NCI-H2029 (cell line): ENCODE measurements at places on chromosomes 6 and 20.
A peak's percentile ranks its signal among the peaks of the same experiment; 100 is the strongest.

DNA sequence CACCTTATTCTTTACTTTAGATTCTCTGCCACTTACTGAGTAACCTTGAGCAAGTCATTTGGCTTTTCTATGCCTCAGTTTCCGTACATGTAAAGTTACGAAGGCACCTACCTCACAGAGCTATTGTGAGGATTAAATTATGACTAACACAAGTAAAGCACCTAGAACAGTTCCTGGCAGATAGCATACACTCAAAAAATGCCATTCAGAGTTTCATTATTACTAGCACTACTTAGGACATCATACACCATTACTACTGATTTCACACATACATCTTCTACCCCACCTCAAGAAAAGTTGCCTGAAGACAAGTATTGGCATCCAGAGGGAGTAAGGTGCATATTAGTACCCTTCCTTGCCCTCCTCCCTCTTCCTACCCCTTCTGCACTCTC lies 107.8 kb downstream of the OGFRL1 start:
- DNase-seq = no peak

- DNase-seq = no peak
These were observed 297.5 kb downstream of the CLIC5 start for GRCh38 chr6:45718131-45718530.

GRCh38 chr20:31764641-31765305 lies 25.7 kb downstream of the TPX2 start:
- no peak for DNase-seq

DNA sequence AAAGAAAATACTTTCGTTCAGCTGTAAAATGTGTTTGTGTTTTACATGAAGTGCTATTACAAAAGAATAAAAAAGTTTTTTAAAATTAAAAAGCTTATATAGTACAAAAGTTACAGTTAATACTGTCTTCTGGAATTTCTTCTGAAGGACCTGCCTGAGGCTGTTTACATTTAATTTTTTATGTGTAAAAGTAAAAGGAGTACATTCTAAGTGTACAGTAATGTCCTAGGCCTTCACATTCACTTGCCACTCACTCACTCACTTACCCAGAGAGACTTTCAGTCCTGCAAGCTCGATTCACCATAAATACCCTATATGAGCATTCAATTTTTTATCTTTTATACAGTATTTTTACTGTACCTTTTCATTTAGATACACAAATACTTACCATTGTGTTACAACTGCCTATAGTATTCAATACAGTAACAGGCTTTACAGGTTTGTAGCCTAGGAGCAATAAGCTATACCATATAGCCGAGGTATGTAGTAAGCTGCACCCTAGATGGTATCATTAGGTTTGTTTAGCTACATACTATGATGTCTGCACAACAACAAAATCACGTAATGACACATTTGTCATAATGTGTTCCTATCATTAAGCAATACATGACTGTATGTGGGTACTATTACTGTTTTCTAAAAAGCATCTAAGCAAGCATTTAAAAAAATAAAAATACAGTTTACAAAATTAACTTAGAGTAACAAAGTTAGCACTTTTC lies 33.0 kb downstream of the RNF146 start:
- DNase-seq = no peak

DNA sequence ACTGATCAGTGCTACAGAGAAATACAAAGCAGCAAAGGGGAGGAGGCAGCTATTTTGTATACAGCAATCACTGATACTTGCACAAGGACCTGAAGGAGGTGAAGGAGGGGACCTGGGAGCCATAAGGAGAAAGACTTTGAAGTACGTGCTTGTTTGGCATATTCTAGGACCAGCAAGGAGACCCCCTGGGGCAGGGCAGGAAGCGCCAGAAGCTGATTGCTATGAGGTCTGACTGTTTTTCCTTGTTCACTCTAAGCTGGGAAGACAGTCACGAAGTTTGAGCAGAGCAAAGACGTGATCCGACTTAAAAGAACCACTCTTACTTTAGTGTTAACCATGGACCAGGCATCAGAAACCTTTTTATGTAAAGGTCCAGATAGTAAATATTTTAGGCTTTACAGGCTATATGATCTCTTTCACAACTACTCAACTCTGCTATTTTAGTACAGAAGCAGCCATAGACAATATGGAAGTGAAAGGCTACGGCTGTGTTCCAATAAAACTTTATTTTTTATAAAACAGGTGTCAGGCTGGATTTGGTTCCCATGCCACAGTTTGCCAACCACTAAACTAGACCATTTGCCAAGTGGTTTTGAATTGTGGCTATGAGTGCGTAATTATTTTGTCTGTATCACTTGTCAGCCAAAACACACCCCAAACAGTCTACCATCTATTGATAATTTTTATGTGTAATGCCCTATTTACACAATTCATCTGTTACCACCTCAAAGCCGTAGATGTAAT lies 217.9 kb downstream of the PRL start:
- no peak for DNase-seq

DNA sequence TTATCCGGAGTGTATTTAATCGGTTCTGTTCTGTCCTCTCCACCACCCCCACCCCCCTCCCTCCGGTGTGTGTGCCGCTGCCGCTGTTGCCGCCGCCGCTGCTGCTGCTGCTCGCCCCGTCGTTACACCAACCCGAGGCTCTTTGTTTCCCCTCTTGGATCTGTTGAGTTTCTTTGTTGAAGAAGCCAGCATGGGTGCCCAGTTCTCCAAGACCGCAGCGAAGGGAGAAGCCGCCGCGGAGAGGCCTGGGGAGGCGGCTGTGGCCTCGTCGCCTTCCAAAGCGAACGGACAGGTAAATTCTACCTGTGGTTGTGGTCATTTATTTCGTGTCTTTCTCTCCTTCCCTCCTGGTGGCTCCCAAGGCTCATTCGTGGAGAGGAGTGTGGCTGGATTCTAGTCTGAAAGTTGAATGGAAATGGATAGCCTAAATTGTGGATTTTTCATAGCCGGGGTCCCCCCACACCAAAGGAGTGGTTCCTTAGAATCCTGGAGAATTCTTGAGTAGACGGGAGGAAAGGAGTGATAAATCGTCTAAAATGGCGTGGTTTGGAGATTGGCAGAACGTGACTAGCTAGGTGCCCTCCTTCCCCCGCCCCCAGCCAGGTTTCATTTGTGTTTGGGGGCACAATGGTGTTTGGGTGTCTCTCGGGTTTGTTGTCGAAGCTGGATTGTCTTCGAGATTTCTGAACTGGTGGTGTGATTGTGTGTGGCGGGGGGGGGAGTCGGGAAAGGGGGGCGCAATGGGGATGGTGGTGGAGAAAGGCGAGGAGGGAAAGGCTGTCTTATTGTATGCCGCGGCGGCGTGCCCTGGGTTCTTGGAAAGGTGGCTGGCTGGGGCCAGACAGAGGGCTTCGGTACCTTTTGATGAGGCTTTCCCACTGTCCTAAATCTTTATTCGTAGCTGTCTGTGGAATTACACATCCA lies 673 bp downstream of the MARCKS start:
- DNase-seq = peak; percentile 75

GRCh38 chr6:47337519-47337918 lies 27.8 kb upstream of the TNFRSF21 start:
- no peak for DNase-seq

DNA sequence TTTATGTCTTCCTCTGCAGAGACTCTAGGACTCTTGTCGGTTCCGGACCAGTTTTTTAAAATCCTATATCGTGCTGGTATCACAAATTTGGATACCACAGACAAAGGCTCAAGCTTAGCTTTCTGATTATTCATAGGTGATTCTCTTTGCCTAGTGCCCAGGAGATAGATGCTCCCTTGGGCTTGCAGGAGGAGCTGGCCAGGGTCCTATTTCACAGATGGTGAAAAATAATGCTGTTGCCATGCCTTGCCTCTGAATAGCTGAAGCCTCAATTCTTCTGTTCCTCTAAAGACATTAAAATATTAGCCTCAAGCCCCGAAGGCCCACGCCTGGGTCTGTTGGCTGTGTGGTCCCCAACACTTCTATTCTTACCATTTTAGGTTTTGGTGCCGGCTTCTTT lies 123.9 kb upstream of the BACH2 start:
- DNase-seq = no peak

- no peak for DNase-seq
These were observed 23.2 kb downstream of the TRERF1 start for GRCh38 chr6:42428326-42429041.
